ENCODE measurements at places on chromosomes 5 and 9.

DNA sequence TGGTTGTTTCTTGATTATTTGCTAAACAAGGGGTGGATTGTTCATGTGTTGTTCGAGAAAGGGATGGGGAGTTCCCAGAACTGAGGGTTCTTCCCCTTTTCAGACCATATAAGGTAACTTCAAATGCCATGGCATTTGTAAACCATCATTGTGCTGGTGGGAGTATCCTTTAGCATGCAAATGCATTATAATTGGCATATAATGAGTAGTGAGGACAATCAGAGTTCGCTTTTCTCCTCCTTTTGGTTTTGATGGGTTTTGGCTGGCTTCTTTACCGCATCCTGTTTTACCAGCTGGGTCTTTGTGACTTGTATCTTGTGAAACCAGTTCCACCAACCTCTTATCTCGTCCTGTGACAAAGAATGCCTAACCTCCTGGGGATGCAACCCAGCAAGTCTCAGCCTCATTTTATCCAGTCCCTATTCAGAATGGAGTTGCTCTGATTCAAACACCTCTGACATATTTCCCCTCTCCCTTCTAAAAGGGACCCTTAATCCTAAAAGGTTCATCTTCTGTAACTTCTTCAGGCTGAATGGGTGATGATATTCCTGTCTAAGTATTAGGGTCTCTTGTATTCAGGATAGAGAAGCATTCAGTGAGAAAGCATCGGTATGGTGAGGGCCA lies 8.7 kb upstream of the FBN2 start:
- DNase-seq = no peak

DNA sequence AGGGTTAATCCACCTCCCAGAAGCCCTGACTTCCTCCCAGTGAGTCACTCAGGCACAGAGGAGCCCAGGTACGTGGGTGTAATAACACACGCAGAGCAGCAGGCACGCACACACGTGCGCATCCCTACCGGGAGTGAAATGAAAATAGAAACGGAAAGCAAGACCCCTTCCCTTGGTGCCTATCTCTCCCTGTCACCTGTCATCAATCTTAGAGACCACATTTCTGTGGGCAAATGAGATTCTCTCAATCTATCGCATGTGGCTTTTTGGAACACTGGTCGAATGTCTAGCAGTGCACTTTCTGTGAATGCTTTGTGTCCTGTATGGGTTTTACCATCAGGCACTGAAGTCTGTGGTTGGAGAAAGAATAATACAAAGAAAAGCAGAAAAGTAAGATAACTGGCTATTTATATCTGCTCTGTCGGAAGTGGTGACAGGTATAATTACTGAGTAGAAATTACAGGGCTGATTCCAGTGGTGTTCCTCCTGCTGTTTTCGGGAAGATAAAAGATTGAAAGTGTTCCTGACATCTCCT lies 137.7 kb upstream of the GRIA1 start:
- peak; percentile 19 for DNase-seq

DNA sequence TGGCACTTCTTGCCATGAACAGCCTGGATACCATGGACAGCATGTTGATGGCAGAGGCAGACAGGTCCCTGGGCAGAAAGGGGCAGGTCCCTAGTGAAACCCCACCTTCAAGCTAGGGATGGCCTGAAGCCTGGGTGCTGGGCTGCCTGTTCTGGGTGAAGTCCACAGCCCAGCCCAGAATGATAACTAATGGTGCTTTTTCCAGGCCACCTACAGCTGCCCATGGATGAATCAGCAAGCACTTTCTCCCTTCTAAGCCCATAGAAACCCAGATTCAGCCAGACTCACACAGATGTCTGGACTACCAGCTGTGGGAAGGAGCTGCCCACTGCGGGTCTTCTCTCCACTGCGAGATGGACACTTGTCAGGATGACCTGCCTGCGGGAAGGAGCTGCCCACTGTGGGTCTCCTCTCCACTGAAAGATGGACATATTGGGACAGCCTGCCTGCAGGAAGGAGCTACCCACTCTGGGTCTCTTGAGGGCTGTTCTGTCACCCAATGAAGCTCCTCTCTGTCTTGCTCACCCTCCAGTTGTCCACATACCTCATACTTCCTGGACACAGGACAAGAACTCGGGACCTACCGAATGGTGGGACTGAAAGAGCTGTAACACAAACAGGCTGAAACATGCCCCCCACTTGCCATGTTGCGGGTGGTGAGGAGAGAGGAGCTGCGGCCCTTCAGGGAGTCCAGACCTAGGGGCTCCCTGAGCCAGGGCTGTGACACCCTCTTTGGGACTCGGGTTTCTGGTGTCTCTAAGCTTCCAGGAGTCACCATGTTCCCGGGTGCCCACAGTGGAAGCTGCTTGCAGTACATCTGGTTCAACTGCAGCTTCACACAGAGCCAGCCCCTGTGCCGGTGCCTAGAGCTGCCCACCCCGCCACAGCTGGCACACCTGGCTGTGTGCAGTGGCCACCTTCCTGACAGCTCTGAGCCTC lies 60.7 kb upstream of the SYNPO start:
- no peak for DNase-seq

DNA sequence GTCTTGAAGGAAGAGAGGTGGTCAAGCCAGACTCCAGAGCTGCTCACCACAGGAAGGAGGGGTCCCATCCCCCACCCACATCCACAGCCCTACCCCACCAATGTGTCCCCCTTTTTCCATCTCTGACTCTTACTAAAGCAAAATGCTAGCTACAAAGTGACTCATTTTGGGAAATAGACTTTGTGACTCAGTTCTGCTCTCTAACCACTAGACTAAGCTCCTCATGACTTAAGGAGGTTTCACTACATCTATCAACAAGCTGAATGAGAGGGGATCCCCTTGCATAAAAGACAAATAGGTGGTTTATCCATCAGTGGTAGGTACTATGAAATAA lies 35.1 kb upstream of the ADRB2 start:
- no peak for DNase-seq

DNA sequence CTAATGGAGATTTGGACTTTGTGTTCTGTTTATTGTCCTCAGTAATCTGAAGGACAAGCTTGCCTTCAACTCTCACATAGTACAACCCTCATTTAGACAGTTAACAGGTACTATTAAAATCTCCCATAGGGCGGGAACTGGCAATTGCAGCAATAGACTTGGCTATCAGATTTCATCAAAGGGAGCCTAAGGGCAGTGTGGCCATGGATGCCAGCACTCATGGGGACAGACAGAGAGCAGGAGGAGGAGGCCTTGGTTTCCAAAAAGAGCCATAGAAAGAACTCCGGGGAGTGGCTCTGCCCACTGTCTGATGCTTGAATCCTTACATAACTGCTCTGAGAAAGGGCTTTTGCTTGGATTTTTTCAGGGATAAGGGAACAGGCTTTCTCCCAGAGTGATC lies 6.8 kb downstream of the SLC36A1 start:
- DNase-seq = no peak

GRCh38 chr5:3656803-3657202 lies 61.2 kb downstream of the IRX1 start:
- DNase-seq = no peak

DNA sequence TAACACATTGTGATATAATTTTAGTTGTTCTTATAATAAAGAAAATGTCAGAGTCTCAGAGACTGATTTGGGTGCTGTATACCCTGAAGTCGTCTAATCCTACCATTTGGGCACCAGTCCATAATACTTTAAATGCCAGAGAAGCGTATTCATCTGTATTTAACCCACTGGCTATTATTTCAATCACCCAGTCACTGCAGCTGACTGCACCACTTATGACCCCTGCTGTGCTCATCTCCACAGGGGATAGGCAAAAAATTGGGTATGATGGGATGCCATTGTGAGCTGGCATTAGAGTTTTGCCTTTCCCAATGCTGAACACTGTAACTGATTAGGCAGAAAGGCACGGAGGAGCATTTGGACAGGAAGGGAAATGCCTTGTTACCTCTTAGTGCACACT lies 599.7 kb downstream of the CAAP1 start:
- no peak for DNase-seq

- DNase-seq = no peak
These were observed 283.4 kb upstream of the GRAMD2B start for GRCh38 chr5:126139773-126140172.

GRCh38 chr5:108763222-108763916 lies 15.7 kb downstream of the FER start:
- no peak for DNase-seq

GRCh38 chr9:32783168-32783891 lies at the start of gene TMEM215:
Gene TMEM215 (plus strand): TSS chr9:32783540. CDS start chr9:32784184, 644 bp downstream.
- DNase-seq = peak; percentile 5

- no peak for DNase-seq
These were observed 30.8 kb downstream of the CD14 start for GRCh38 chr5:140602147-140602546.

- peak; percentile 31 for DNase-seq
These were observed 85.3 kb upstream of the ADRB2 start for GRCh38 chr5:148740966-148741742.
